Psoas muscle (tissue), 8 donors: ENCODE measurements at places on chromosomes 7 and 10.

GRCh38 chr7:51033727-51034520 is 251.2 kb upstream of the GRB10 start:
- H3K27ac ChIP-seq, result no peak overlapping the region
- H3K4me1 ChIP-seq, result peaks cover 13% of the 10 kb centered on the region
- H3K4me3 ChIP-seq, result no peak overlapping the region
- H3K27me3 ChIP-seq, result no peaks in the 10 kb centered on the region

GRCh38 chr7:2821161-2821841 is 22.8 kb downstream of the GNA12 start:
- H3K36me3 ChIP-seq, result no peaks in the 10 kb centered on the region
- no peaks in the 10 kb centered on the region for H3K27me3 ChIP-seq
- H3K4me1 ChIP-seq, result peaks cover 35% of the 10 kb centered on the region
- no peak overlapping the region for H3K27ac ChIP-seq
- H3K4me3 ChIP-seq, result no peak overlapping the region
- no peak for DNase-seq

DNA sequence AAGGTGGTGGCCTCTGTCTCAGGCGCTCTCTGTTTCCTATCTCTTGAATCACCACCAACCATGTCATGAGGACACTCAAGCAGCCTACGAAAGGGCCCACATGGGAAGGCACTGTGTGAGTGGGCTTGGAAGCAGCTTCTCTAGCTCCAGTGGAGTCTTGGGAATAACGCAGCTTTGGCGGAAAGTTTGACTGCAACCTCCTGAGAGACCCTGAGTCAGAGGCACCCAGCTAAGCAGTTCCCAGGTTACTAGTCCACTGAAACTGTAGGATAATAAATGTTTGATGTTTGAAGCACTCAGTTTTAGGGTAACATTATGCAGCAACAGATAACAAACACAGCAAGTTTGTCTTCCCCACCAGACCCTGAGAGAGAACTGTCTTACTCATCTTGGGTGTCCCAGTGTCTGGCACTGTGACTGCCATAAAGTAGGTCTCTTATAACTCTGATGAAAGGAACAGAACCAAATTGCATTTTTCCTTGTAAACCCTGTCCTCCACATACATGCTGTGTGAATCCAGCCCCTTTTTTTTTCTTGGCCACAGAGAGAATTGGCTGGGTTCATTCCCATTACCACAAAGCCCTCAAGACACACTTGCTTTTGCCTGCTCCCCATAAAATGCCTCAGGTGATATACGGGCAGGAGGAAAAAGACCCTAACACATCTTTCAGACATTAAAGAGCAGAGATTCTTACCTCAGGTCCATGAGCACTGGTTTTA is 185.5 kb downstream of the ZNF365 start:
- DNase-seq, result no peak
- no peak overlapping the region for H3K27ac ChIP-seq
- H3K27me3 ChIP-seq, result no peaks in the 10 kb centered on the region
- H3K4me1 ChIP-seq, result peaks cover 10% of the 10 kb centered on the region
- no peak overlapping the region for H3K4me3 ChIP-seq
- H3K36me3 ChIP-seq, result no peaks in the 10 kb centered on the region

DNA sequence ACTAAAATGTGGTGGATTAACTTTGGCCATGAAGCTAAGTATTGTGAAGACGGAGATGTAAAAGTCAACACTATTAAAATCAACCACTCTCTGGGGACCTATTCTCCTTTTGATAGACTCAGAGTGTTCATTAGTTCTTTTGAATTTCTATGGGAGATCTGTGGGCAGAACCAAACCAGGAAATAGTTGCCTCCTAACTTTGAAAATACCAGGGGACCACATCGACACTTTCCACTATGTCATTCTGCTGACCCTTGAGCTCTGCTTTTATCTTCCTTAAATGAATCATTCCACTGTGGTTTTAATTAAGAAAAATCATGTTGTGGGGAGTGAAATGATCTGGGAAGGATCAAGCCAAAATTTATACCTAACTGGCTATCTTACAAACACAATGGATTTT is 960.5 kb downstream of the GATA3 start:
- no peaks in the 10 kb centered on the region for H3K36me3 ChIP-seq
- no peaks in the 10 kb centered on the region for H3K4me1 ChIP-seq
- H3K27ac ChIP-seq, result no peak overlapping the region
- H3K4me3 ChIP-seq, result no peak overlapping the region

DNA sequence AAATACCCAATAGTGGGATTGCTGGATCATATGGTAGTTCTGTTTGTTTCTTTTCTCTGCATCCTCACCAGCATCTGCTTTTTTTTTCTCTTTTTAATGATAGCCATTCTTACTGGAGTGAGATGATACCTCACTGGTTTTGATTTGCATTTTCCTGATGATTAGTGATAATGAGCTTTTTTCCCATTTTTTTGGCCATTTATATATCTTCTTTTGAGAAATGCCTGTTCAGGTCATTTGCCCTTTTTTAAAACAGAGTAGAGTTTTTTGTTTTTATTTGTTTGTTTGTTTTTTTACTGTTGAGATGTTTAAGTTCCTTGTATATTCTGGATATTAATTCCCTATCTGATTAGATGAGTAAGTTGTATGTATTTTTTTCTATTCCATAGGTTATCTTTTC is 205.8 kb upstream of the KAT6B start:
- H3K4me3 ChIP-seq, result no peak overlapping the region
- no peak for DNase-seq
- H3K27me3 ChIP-seq, result no peaks in the 10 kb centered on the region
- no peak overlapping the region for H3K27ac ChIP-seq

DNA sequence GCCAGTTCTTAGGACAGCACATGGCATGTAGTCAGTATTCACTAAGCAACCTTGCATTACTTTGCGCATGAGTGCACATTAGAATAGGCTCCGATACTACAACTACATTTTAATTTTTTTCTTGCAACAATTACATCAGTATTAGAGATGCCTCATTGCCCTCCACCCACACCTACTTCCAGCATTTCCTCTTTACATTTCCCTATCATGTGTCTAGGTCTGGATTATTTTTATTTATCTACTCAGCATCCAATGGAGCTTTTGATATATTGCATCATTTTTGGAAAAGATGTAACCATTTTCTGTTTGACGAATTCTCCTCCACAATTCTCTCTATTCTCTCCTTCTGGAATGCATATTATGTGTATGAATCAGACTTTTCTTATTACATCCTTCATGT is 258.2 kb upstream of the GLI3 start:
- no peak overlapping the region for H3K4me3 ChIP-seq
- peaks cover 6% of the 10 kb centered on the region for H3K4me1 ChIP-seq
- no peak for DNase-seq
- H3K27me3 ChIP-seq, result peaks cover 2% of the 10 kb centered on the region
- no peak overlapping the region for H3K27ac ChIP-seq

DNA sequence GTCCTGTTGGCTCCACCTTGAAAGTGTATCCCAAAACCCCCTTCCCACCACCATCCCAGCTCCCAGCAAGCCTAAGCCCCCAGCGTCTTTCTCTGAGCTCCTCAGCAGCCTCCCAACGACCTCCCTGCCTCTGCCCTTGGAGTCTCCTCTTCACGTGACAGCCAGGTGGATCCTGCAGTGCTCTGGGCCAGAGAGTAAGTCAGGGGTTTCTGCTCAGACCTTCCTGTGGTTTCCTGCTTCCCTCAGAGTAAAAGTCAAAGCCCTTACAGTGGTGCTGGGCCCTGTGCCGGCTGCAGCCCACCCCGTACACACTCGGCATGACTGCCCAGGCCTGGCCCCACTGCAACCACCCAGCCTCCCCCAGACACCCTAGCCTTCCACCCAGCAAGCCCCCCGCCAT is 51.9 kb downstream of the OAT start:
- H3K27ac ChIP-seq, result no peak overlapping the region
- DNase-seq, result no peak
- H3K4me3 ChIP-seq, result no peak overlapping the region
- H3K36me3 ChIP-seq, result no peaks in the 10 kb centered on the region

DNA sequence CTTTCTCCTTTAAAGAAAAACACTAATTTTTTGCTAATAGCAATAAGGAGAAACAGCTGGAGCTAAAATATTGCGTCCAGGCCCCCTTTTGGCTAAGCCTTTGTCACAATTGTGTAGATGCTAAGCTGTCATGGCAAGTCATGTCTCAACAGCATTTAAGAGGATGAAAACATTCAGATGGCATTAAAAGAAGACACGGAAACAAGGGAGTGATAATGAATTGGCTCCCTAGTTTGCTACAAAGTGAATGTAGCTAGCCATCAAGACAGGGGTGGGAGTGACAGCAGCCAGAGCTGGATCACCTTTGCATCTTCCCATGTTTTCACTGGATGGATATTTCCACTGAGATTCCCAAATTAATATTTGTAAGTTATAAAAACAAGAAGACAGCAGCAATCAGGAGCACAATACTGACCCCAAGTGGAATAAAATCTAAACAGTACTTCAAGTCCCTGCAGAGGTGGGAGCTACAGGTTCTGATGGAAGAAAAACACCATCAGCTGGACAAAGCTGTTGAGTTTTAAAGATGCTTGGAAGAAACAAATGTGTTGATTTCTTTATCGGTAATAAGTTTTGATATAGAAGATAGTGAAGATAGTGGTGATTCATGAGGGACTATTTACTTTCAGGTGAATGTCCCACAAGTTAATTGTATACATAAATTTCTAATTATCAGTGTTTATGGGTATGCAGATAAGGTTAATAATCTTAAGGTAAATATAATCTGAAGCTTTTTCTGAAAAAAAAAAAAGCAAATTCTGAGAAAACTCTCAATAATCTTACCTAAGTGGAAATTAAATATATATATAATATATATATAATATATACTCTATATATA is 129.4 kb downstream of the SLC16A9 start:
- H3K27ac ChIP-seq, result no peak overlapping the region
- no peak for DNase-seq
- no peaks in the 10 kb centered on the region for H3K4me1 ChIP-seq
- H3K4me3 ChIP-seq, result no peak overlapping the region

DNA sequence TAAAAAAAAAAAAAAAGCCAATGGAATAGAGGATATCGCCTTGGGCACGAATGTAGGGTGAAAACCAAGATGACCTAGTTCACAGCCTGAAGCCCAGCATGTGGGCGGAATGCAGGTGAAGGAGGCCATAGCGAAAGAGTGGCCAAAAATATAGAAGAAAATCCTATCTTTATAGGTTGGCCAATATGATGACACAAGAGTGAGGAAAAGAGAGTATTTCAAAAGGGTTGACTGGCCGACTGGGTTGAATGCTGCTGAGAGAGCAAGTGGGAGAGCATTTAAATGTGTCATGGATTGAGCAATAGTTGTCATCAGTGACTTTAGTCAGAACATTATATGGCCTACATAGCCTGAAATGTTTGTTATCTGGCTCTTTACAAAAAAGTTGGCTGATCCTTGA is 17.2 kb upstream of the GLI3 start:
- no peak overlapping the region for H3K4me3 ChIP-seq
- DNase-seq, result no peak
- H3K27me3 ChIP-seq, result no peaks in the 10 kb centered on the region

DNA sequence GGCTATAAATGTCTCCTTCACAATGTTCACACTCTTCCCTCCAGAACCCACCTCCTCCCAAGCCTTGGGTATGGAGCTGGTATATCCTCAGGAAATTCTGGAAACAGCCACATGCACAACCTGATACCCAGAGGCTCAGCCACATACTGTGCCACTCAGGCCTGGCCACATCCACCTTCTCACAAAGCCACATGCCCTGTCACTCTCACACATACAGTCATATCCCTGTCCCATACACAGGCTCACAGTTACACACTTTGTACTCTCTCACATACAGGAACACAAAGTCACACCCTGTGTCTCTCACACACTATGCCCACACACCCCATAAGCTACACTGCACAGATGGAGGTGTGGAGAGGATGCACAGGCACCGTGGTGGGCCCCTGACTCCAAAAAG is 10.1 kb downstream of the KCNIP2 start:
- H3K4me3 ChIP-seq, result no peak overlapping the region
- H3K27me3 ChIP-seq, result no peaks in the 10 kb centered on the region
- no peak overlapping the region for H3K27ac ChIP-seq
- no peaks in the 10 kb centered on the region for H3K36me3 ChIP-seq
- H3K4me1 ChIP-seq, result peaks cover 8% of the 10 kb centered on the region

DNA sequence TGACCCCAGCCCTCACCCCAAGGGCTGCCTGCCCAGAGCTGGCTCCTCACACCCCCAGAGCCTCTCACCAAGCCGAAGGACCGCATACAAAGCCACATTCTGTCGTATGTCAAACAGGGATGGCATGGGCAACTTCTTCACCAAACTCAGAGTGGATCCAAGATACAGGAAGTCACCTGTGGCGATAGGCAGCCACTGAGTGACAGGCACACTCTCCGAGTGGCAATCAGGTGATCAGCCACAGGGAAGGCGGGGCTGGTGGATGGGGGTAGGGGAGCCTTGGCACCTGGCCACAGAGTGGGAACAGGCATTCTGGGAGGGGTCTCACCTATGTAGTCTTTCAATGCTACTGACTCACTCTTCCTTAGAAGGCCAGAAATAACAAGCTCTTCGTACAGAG is 7.1 kb upstream of the ASB10 start:
- DNase-seq, result no peak
- no peaks in the 10 kb centered on the region for H3K36me3 ChIP-seq
- H3K27me3 ChIP-seq, result peaks cover 5% of the 10 kb centered on the region
- peaks cover 3% of the 10 kb centered on the region for H3K4me1 ChIP-seq
- H3K4me3 ChIP-seq, result no peak overlapping the region

DNA sequence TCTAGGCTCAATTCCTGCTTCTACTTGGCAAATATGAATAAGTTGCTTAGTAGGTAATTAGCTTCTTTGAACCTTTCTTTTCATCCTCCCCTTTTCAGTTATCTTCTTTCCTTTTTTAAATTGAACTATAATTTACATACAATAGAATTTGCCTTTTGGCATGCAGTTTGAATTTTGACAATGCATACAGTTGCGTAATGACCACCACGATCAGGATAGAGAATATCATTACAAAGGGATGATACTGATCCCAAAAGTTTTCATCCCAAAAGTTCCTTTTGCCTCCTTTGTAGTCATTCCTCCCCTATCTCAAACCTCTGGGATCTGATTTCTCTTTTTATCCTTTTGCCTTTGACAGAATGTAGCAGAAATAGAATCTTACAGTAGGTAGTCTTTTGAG is 164.4 kb downstream of the NOC3L start:
- H3K4me1 ChIP-seq, result no peaks in the 10 kb centered on the region
- no peak overlapping the region for H3K4me3 ChIP-seq
- no peak overlapping the region for H3K27ac ChIP-seq

- H3K36me3 ChIP-seq, result peaks cover 3% of the 10 kb centered on the region
- peaks cover 47% of the 10 kb centered on the region for H3K4me1 ChIP-seq
- H3K27ac ChIP-seq, result peak overlapping the region; percentile 98
- no peak for DNase-seq
- H3K27me3 ChIP-seq, result no peaks in the 10 kb centered on the region
Observed at GRCh38 chr10:1050554-1050953, 1.6 kb upstream of the IDI1 start.
